ENCODE measurements at places on chromosomes 12 and 14.
A peak's percentile ranks its signal among the peaks of the same experiment; 100 is the strongest.

DNA sequence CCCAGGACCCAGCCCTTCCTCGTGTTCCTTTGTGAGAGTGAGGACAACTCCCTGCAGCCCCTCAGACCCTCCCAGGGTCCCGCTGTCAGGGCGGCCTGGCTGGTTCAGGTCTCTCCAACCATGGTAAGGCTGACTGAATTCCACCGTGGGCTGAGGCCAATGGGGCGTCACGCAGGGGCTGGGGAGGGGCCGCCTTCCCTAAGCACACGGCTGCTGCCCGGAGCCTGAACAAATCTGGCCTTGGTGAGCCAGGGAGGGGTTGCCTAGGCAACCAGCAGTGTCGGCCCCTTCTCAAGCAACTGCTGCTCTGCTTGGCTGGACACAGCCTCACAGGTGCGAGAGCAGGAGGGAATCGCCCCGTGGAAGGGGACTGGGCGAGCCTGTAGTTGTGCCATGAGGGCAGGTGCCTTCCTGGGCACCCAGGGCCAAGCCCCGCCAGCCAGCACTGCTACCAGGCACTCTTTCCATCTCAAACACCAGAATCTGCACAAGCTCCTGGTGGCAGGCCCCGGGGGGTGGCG is 37.0 kb upstream of the GALNT9 start:
- no peak for DNase-seq

GRCh38 chr14:100660882-100661635 is 65.6 kb upstream of the DLK1 start:
- DNase-seq: no peak

DNA sequence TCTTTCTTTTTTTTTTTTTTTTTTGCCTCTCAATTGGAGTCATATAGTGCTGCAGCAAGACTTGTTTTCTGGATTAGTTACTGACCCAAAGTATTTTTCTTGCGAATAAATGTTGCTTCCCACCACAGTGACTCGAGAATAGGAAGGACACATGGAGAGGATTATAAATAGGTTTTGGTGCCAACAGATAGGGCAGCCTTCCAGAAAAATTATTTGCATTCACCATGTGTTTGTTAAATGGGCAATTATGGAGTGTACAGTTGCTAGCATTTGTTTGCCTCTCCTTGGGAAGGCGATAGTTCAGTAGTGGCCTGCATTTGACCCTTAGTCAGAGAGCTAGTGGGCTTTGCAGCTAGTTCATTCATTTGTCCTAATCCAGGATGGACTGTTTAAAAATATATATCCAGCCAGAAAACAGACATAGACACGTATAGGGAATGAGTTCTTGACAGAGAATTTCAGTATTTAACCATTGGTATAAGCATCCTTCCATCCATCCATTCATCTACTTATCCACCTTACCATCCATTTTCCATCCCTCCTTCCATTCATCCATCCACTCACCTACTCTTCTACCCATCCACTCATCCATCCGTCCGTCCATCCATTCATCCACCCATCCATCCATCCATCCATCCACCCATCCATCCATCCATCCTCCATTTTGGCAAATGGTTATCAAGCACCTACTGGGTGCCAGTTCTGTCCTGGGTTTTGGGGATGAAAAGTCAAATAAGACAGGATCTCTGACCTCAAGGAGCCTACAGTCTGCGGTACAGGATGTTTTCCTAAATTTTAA is 67.5 kb downstream of the CHST11 start:
- no peak for DNase-seq

GRCh38 chr12:95380997-95381786 is 92.8 kb upstream of the METAP2 start:
- no peak for DNase-seq

- DNase-seq: no peak
These were observed 3.5 kb downstream of the FMNL3 start for GRCh38 chr12:49703647-49704137.

DNA sequence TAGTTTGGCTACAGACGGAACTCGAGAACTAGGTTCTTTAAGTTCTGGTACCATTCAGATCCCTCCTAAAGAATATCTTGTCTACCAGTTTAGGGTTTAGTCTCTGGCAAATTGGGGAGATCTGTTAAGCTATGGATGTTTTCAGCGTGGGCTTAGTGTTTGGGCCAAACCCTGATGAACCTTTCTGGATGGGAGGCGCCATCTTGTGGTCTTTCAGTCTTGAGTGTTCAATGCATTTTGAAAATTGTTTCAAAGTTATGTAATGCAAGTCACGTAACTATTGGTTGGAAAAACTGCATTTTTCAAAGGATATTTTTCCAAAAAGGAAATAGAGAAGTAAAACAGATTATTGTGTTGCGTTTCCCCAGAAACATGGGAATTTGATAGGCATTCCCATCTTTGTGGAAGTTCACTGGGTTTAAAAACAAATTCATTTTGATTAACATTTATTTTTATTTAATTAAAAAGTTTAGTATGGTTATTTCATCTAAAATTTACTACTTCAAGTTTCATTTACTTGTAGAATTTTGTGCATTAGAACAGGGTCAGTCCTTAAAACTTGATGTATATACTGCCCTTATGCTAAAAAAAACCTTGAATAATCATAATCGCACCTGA is 169.0 kb downstream of the PRIMA1 start:
- DNase-seq: peak; percentile 44
